ENCODE measurements at places on chromosomes 3 and 15.

GRCh38 chr3:158658889-158659288 is 13.6 kb downstream of the LXN start:
- no peak for DNase-seq

DNA sequence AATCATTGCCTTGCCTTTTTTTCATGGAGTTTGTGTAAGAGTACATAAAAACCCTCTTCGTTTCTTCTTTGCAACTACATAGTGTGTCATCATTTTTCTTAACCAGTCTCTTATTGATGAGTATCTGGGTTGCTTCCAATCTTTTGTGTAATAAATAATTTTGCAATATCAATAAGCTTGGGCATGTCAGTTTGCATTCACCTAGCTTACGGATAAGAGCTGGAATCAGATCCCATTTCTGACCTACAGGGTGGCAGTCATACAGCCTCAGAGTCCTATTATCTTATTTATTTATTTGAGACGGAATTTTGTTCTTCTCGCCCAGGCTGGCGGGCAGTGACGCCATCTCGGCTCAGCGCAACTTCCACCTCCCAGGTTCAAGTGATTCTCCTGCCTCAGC is 18.3 kb downstream of the ANP32A start:
- no peak for DNase-seq

DNA sequence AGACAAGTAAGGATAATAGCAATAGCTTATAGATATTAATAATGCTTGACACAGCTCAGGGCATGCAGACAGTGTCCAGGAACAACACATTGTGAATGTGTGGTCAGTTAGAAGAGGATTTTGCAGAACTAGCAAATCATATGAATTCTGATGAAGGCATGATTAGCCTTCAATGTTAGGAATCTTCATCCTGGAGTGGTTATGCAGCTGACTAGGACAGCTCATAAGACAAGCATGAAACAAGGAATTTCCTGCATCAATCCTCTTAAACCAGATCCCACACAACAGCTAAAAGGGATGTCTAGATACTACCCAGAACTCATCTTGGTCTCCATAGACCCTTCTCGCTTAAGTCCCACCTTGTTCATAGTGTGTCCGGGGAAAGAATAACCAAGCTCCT is 499.0 kb upstream of the ATP11B start:
- peak; percentile 81 for DNase-seq

GRCh38 chr3:130933801-130934345 is 40.0 kb downstream of the ATP2C1 start:
- peak; percentile 32 for DNase-seq

DNA sequence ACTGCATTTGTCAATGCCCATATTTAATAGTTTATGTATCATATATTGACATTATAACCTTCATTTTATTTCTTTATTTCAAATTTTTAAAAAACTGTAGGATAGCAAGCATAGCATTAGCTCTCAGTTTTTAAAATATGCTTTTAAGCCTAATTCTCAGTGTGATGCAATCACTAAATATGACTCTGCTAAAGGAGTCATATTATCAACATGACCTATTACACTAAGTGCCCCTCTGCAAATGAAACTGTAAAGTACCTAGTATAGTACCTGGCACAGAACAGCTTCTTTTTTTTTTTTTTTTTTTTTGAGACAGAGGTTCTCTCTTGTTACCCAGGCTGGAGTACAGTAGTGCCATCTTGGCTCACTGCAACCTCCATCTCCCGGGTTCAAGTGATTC is 179.4 kb upstream of the CGNL1 start:
- no peak for DNase-seq

- no peak for DNase-seq
These were observed 67.8 kb downstream of the SNRK start for GRCh38 chr3:43353923-43354670.

GRCh38 chr3:133927540-133928066 is 31.9 kb upstream of the RAB6B start:
- peak; percentile 37 for DNase-seq

DNA sequence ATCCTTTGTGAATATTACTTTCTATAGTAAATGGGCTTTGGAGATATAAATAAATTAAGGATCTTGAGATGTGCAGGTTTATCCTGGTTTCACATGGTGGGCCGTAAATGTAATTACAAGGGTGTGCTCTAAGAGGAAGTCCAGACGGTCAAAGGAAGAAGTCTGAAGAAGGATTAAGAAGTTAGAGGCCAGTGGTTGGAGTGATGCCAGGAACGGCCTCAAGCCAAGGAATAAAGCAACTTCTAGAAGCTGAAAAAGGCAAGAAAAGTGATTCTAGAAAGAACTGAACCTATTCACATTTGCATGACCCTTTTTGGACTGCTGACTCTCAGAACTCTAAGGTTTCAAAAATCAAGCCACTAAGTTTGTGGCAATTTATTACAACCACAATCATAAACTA is 981.3 kb upstream of the ALCAM start:
- DNase-seq = no peak

DNA sequence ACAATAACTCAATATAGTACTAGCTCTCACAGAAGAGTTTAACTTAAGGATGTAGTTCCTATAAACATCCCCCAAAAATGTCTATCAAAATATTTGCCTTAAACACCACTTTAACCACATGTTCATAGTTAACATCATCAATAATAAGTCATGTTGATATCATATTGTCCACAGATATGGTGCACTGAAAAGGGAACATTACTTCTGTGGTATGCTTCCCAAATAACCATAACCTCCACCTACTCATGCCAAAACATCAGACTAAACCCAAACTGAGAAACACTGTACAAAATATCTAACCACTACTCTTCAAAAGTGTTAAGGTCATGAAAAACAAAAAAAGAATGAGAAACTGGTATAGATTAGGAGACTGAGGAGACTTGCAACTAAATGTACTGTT is 32.9 kb downstream of the SLC4A7 start:
- DNase-seq = peak; percentile 21

GRCh38 chr3:73474619-73475018 is 150.1 kb downstream of the PDZRN3 start:
- no peak for DNase-seq

GRCh38 chr3:128557531-128558280 is 64.7 kb upstream of the GATA2 start:
- no peak for DNase-seq

DNA sequence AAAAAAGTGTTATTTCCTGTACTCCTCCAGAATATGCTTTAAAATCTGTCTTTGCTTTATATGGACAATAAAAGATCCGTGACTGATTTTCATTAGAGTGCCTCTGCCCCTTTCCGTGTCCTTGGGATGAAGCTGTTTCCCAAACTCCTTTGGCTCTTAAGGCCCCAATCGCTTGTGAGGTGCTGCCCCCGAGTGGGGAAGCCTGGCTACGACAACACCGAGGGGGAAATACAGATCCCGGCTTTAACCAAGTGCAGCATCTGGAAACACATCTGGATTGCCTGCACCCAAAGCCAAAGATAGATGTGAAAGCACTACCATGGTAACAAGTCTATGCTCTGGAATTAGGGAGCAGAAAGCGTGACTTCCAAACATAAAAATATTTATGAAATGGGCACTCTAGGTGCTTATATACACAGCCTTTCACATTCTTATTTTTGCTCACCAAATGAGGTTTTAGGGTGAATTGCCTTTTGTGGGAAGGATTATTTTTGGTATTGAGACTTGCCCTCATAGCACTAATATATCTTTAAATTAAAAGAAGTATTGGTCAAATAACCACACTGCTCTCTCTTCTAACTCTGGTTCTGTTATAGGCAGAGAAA is 40.6 kb upstream of the ADCY5 start:
- DNase-seq = peak; percentile 43

DNA sequence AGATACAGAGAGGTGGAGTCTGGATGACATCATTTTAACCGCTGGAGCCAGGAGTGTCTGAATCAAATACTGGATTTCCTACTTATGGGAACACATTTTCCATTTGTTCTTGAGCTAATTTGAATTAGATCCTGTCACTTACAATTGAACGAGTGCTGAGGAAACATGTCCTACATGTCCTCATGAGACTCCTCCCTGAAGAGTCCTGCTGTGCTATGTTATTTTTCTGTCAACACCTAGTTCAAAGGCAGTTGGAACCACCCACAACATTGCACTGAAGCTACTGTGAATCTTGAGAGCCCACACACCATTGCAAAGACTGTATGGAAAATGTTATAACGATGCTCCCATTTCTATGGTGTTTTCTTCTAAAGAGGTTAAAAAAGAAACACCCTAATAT is 123.5 kb upstream of the CRBN start:
- no peak for DNase-seq

- no peak for DNase-seq
These were observed 3.7 kb upstream of the ANKUB1 start for GRCh38 chr3:149796026-149796425.

- peak; percentile 86 for DNase-seq
These were observed 800.8 kb downstream of the TUSC7 start for GRCh38 chr3:117510396-117510795.

DNA sequence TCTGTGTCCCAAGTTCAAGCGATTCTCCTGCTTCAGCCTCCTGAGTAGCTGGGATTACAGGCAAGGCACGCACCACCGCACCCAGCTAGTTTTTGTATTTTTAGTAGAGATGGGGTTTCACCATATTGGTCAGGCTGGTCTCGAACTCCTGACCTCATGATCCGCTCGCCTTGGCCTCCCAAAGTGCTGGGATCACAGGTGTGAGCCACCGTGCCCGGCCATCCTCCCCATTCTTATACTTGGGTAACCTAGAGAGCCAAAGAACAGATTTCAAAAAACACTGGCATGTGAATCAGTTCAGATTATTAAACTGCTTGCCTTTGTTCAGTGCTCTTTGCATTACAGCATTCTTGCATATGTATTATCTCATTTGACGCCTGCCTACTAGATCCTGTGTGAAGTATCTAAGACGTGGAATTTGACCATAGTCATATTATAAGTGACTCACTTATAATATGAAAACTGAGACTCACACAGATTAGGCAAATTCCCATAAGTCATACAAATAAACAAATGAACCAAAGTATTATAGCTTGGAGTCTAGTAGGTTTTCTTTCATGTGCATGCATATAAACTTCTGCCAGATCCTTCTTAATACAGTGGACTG is 123.5 kb downstream of the UNC13C start:
- DNase-seq = no peak

DNA sequence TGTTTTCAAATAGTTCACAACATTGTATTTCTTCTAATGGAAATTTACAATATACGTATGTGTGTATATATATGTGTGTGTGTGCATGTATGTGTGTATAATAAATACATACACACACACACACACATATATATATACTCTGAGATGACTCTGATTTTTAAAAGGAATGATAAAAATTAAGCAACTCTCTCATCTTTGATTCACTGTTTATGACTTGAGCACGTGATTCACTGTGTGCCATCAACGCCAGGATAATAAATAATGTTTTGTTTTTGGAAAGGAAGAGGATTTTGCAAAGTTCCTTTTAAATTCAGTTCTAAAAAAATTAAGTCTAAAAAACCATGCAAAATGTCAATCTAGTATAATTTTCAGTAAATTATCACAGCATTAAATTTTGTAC is 132.4 kb downstream of the P3H2 start:
- DNase-seq = no peak

DNA sequence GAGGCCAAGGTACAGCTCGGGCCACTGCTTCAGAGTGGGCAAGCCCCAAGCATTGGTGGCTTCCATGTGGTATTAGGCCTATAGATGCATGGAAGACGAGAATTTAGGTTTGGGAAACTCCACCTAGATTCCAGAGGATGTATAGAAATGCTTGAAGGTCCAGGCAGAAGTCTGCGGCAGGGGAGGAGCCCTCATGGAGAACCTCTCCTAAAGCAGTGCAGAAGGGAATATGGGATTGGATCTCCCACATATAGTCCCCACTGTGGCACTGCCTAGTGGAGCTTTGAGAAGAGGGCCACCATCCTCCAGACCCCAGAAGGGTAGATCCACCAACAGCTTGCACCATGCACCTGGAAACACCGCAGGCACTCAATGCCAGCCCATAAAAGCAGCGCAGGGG is 48.1 kb upstream of the XXYLT1 start:
- no peak for DNase-seq

- DNase-seq = peak; percentile 15
These were observed 148.6 kb downstream of the SUCNR1 start for GRCh38 chr3:152021951-152022461.

- peak; percentile 69 for DNase-seq
These were observed 85.0 kb downstream of the TCF12 start for GRCh38 chr15:57003418-57003817.

DNA sequence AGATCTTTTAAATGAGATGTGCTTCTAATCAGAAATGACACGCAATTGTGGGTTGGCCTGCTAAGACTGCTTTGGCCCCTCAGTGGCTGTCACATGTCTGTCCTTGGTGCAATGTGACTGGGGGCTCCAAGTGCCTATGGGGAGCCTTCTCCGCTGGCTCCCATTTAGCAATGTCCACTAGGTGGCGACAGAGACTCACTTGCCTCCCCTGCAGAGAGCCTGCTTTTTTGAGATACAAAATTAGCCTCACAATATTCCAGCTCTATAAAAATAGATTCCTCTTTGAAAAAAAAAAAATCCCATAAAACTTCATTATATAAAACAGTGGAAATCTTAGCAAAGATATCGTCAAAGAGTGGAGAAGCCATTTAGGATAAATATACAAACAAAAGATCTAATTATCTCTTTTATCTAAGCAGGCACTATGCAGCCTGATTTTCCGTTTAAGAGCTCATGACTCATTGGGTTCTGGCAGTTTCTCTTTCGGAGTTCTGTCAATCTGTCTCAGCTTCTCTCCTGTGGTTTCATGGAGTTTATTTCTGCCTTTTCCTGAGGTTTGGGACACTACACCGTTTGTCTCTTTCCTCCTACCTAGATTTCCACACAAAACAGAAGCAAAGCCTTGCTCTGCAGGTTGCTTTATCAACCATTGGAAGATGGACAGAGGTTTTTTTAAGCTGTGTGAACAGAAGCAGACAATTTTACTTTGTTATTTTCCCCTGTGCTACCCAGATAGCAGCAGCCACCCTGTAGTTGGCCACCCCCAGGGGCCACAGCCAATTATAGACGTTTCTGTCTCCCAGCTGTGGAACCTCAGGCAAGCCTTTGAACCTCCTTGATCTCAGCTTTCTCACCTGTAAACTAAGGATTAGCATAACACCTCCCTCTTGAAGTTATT is 68.4 kb upstream of the TNFAIP8L3 start:
- DNase-seq = peak; percentile 65

- peak; percentile 89 for DNase-seq
These were observed 529.8 kb upstream of the NAALADL2 start for GRCh38 chr3:174329321-174329720.

- DNase-seq = no peak
These were observed 7.8 kb downstream of the MFSD1 start for GRCh38 chr3:158809642-158810041.

- peak; percentile 54 for DNase-seq
These were observed 10.5 kb downstream of the FILIP1L start for GRCh38 chr3:100103558-100104441.
